ENCODE measurements at places on chromosomes 5 and 9.
A peak's percentile ranks its signal among the peaks of the same experiment; 100 is the strongest.

DNA sequence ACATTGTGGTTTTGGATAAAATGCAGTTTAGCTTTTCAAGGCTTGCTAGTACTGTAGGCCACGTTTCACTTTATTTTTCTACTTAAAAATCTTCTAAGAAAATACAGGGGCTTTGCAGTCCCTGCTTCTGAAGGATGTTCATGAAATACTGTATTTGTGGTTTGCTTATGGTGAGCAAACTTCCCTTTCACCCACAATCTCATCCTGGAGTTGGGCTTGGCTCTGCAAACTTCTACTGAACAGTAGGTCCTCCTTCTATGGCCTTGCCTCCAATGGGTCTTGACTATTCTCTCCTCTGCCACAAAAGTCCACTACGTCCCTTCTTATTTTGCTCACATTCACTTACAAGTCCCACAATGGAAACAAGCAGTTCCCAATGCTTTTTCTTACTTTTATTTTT, 502.7 kb upstream of the KLF4 start:
- no peak for DNase-seq

DNA sequence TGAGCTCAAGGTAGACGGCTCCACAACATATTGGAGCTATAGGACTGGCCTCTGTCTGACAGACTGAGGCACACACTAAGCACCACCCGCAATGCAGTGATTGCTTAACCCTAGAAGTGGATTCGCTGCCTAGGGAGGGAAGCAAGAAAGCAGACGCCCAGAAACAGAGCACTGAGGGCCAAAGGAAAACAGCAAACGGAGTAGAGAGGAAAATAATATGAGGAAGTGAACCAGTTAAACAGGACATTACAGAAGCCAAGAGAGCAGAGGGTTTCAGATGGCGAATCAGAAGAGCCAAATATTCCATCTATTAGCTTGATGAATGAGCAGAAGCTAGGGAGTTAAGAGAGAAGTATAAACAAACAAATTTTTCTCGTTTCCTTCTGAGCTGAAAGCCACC, 139.2 kb upstream of the LHFPL2 start:
- DNase-seq, result no peak

GRCh38 chr9:72334658-72335337, 30.2 kb downstream of the ZFAND5 start:
- DNase-seq, result no peak

DNA sequence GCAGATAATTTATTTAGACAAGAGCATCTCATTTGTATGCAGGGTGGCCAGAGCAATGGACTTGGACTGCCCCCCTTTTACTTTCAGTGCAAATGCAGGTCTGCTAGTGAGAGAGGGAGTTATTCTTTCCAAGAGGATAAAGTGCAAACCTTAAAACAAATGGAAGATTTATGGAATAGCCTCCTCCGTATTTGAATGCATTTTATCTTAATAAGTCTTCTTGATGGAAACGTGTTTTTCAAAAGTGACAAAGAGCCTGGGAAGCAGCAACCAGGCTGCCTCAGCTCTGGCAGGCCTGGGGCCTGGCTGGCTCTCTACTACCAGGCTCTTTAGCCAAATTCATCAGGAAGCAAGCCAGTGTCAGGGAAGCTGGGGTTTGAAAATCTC, 6.8 kb downstream of the NR2F1 start:
- no peak for DNase-seq

DNA sequence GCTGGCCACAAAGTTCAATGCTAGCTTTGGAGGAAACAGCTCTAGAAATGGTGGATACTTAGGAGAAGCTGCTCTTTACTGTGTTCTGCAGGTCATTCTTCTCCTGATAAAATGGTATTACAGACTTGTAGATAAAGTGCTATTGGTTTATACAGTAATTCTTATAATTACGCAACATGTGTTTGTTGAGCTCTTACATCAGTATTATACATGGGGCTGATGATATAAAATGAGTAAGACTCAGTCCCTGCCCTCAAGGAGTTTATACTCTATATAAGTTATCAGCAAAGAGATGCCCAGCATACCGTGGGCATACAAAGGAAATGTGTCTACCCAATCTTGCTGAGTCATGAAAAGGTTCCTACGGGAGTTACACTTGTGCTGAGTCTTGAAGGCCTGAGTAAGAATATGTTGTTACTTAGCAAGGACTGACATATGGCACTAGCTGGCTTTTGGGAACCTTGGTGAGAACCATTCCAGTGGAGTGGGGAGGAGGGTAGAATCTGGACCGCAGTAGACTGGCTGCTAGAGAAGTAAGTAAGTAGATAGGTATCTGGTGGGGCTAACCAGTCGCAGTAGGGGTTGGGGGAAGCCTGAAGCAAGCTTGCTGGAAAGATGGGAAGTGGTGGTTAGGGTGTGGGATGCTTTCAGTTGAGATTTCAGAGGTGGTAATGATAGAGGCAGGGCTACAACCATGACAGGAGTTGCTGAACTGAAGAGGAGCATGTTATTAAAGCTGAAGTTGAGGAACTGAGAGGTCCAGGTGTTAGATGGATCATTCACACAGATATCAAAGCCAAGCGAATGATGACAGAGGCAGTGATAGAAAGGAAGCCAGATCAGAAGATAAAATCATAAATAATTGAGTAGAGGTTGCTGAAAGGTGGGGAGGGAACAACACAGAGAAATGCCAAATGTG, 11.1 kb upstream of the TTC23L start:
- no peak for DNase-seq

GRCh38 chr9:133991964-133992779, at the start of gene VAV2:
TSS of gene VAV2 (minus strand) at chr9:133992324. CDS start at chr9:133992278, 46 bp downstream.
- DNase-seq, result peak; percentile 9

DNA sequence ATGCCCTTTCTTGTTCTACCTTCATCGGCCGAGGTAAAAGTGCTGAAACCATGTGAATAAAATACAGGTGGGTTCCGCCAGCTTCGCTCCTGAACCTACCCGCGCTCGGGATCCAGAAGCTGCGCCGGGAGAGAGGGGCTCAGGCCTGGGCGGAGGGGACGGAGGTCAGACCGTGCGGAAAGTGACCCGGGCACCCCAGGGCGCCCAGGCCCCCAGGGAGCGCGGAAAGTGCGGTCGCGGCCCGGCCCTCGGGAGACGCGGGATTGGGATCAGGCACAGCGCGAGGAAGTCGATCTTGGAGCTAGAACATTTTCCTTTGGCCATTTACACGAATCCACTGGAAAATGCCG, 329 bp downstream of the SYK start:
- DNase-seq, result no peak

GRCh38 chr5:17187011-17187785, 30.2 kb upstream of the BASP1 start:
- DNase-seq, result no peak

DNA sequence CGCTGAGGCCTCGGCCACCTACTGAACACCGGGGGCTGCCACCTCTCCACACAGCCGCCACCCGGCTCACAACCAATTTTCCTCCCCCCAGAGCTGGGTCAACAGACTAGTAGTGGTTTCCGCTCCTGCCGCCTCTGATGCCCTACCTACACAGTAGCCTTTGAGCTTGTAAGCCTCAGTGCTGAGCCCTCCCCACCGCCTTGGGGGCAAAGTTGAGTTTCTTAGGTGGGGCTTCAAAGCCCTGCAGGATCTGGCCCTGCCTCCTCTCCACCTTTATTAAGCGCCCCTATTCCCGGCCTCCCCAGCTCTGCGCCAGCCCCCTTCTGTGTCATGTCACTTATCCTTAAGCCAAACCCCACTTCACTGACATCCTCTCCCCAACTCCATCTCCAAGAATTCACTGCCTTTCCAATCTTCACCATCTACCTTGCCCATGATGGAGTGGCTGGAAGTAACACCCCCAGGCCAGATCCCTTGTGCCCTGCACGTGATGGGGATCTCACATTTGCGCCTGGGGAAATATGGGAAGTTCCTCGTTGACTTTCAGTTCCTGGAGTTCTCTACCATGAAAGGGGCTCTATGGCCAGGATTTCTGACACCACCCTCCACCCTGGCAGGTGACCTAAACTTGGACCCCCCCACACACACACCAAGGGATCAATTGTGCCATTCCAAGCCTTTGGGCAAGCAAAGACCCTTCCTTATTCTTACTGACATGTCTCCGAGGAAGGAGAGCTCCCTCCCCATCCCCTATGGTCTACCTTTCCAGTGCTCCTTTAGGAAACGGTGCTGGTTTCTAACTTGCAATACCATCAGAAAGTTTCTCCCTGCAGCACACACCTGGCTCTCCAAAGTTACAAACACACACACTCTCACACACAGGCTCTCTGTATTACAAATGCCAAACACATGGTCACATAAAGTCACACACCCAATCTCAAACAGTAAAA, 2.7 kb upstream of the CNTFR start:
- DNase-seq, result no peak

GRCh38 chr5:93658044-93658443, 75.0 kb downstream of the NR2F1 start:
- no peak for DNase-seq

DNA sequence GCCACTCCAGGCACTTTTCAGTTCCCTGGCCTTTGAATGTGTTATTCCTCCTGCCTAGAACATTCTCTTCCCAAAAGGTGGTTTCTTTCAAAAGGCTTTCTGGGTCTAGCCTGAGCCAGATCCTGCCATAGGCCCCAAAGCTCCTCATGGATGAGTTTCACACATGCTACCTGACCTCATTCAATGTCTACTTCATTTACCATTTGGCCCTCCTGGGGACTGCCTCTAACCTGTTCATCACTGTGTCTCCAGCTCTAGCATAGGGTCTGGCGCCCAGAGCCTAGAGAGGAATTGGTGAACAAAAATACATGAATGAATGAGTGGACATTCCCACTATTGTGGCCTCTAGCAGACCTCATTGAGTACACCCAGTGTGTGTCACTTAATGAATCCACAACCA, 5.4 kb upstream of the P4HA2 start:
- DNase-seq, result no peak

GRCh38 chr5:78320401-78320800, 25.9 kb upstream of the AP3B1 start:
- no peak for DNase-seq

- DNase-seq, result no peak
These were observed 118.7 kb upstream of the BOD1 start for GRCh38 chr5:173735184-173735583.

DNA sequence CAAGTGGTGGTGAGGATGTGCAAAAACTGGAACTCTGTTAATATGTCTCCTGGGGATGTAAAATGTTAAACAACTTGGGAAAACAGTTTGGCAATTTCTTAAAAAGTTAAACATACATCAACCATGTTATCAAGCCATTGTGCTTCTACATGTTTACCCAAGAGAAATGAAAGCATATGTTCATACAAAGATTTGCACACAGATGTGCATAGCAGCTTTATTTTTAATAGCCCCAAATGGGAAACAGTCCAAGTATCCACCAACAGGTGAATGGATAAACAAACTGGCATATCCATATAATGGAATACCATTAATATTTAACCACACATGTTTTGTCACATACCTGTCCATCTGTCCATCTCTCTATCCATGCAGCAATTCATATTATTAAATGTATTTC, 6.2 kb downstream of the VPS13A start:
- DNase-seq, result no peak

DNA sequence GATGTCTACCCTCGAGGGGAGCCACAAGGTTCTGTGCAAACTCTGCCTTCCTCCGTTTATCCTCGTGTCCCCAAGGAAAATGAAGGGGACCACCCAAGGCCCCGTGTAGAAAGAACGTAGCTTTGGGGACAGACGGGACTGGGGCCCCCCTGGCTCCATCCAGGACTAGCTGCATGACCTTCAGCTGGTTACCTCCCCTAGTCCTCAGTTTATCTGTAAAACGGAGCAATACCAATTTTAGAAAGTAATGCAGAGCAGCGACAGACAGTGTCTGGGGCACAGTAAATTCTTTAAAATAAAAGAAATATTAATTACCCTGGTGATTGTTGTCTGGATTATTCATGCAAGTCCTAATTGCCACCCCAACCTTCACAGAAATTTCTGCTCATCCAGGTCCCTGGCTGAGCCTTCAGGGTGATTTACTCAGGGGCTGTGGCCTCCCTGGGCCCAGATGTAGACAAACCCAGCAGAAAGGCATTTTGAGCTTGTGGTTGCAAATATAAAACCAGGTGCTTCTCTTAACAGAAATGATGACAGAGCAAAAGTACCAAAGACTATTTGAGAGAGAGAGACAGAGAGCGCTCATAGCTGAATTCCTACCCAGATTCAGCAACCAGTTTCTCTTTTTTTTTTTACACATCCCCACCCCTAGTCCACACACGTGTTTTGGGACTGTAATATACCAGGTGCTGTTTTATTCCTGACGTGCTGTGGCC, 155.1 kb upstream of the SMIM23 start:
- DNase-seq, result no peak

GRCh38 chr9:134099123-134099761, 31.4 kb upstream of the BRD3 start:
- peak; percentile 28 for DNase-seq

GRCh38 chr9:101094686-101095085, 66.2 kb downstream of the PLPPR1 start:
- DNase-seq, result no peak

DNA sequence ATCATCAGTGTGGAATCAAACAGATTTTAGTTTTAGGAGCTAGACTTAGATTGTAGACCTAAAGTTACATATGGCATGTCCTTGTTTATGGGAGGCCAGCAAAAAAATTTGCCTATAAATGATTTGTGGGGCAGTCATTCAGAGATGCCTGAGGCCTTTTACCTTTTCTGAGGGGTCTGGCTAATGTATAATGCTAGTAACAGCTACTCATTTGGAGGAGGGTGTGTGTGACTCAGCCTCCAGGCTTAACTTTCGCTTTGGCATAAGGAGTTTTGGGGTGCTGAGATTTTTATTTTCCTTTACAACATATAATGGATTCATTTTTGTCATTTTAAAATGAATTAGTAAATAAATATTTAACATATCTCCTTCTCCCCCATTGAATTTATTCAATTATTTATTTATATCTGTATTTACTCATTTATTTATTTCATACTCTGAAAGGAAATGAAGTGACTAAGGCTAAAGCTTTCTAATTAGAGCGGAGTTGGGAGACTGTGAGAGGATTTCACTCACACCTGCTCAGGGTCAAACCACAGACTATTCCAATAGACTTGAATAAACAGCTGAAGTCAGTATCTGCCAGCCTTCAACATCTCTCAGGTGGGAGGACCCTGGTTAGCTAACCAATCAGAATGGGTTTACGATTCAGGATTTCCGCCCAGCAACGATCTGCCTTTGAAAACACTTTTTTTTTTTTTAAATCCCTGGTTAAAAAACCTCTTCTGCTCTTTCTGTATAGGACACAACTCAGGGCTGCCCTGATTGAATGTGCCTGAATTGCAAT, 487.5 kb upstream of the SGCD start:
- DNase-seq, result no peak

GRCh38 chr9:113511856-113512761, 48.6 kb downstream of the RGS3 start:
- peak; percentile 43 for DNase-seq

Measured in stimulated activated CD8-positive, alpha-beta memory T cell treated with anti-CD3 and anti-CD28 coated beads, Interleukin-2, amount 100 ng/mL, for 1 hour (primary cell).